Right ventricle myocardium superior (tissue), 1 donor: ENCODE measurements at places on chromosomes 2 and 18. TPM values are rescaled to one million over a fixed set of nuclear protein-coding genes. Genes with fewer than 3 reads are reported as not detected.

LAMA3 gene
- total RNA-seq, result 3.3 TPM

SKOR2 gene
- not detected for total RNA-seq

ZNF512 gene
- total RNA-seq, result 16.6 TPM

EVX2 gene
- not detected for total RNA-seq

TANC1 gene
- total RNA-seq, result 56.2 TPM

MAL gene
- total RNA-seq, result 5.5 TPM

NOP58 gene
- total RNA-seq, result 23.0 TPM

ANKRD29 gene
- total RNA-seq, result 7.0 TPM

COX7A2L gene
- total RNA-seq, result 90.1 TPM

PSD4 gene
- 2.6 TPM for total RNA-seq

OTOS gene
- total RNA-seq, result not detected

CIB4 gene
- not detected for total RNA-seq

TRIM43 gene
- not detected for total RNA-seq

RAB6C gene
- 0.22 TPM for total RNA-seq

SLC23A3 gene
- 1.4 TPM for total RNA-seq

CHRND gene
- not detected for total RNA-seq

MC2R gene
- total RNA-seq, result not detected

SULT1C4 gene
- total RNA-seq, result 2.7 TPM

OTOF gene
- total RNA-seq, result not detected

GKN1 gene
- not detected for total RNA-seq

CELF4 gene
- total RNA-seq, result 0.19 TPM

PCARE gene
- 0.67 TPM for total RNA-seq

KCNG2 gene
- total RNA-seq, result not detected

ST6GAL2 gene
- total RNA-seq, result not detected

RAX gene
- total RNA-seq, result not detected

SPC25 gene
- total RNA-seq, result 0.38 TPM

TUBA4B gene
- total RNA-seq, result not detected

AOX1 gene
- total RNA-seq, result 4.1 TPM

FAM98A gene
- total RNA-seq, result 66.6 TPM

FABP1 gene
- total RNA-seq, result not detected

TMEM131 gene
- 26.7 TPM for total RNA-seq

MYL12B gene
- 154 TPM for total RNA-seq
